Fibroblast of skin of left quadriceps (primary cell): ENCODE measurements at places on chromosomes 4 and X.
A peak's percentile ranks its signal among the peaks of the same experiment; 100 is the strongest.

- DNase-seq = no peak
These were observed 18.8 kb downstream of the PPP2R2C start for GRCh38 chr4:6453688-6453990.

DNA sequence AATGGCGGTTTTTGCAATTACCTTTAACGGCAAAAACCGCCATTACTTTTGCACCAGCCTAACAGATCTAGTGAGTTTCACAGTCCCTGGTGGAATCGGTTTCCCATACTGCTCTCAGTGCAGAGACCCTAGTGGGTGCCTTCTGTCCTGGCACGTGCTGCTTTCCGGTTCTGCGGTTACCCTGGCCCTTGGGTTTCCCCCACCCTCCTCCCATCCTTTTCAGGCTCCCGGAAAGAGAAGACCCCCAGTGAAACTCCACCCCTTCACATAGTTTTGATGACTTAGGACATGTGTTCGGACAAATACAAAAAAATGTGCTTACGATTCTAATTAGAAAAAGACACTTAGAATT lies 36.9 kb downstream of the NLGN3 start:
- DNase-seq = no peak

GRCh38 chr4:29708473-29708872 lies 1011.7 kb upstream of the PCDH7 start:
- DNase-seq = no peak

- peak; percentile 47 for DNase-seq
These were observed 126.3 kb downstream of the NEK1 start for GRCh38 chr4:169485791-169486742.

GRCh38 chr4:41478518-41478917 lies 59.4 kb upstream of the LIMCH1 start:
- DNase-seq = no peak

- DNase-seq = no peak
These were observed 40.7 kb upstream of the MBTPS2 start for GRCh38 chrX:21798677-21799219.

DNA sequence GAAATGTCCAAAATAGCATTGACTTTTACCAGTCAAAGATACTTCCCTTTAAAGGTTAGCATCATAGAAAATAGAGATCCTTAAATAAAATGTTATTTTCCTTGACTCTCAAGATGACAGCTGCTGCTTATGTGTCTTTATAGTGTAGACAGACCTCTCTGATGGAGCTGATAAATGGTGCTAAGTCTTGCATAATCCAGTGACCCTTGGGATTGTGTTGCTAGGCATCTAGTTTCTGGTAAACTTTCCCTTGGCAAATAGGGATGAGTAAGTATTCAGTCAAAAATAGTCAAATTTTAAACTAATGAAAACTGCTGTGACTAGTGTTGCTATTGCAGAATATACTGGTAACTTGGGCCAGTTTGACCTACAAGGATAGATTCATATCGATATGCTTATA lies 53.6 kb downstream of the MBNL3 start:
- no peak for DNase-seq

- no peak for DNase-seq
These were observed 85.2 kb upstream of the SLIT2 start for GRCh38 chr4:20166544-20166943.

- no peak for DNase-seq
These were observed 21.5 kb downstream of the NAT8L start for GRCh38 chr4:2080429-2081300.

DNA sequence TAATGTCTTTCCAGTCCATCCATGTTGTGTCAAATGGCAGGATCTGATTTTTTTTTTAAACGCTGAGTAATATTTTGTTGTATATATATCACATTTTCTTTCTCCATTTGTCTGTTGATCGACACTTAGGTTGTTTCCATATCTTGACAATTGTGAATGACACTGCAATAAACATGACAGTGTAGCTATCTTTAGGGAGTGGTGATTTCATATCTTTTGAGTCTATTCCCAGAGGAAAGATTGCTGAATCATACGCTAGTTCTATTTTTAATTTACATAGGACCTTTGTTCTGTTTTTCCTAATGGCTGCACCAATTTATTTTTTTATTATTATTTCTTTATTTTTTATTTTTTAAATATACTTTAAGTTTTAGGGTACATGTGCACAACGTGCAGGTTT lies 470.7 kb downstream of the CCSER1 start:
- no peak for DNase-seq

- DNase-seq = no peak
These were observed 39.5 kb upstream of the CXCL13 start for GRCh38 chr4:77566148-77566547.

DNA sequence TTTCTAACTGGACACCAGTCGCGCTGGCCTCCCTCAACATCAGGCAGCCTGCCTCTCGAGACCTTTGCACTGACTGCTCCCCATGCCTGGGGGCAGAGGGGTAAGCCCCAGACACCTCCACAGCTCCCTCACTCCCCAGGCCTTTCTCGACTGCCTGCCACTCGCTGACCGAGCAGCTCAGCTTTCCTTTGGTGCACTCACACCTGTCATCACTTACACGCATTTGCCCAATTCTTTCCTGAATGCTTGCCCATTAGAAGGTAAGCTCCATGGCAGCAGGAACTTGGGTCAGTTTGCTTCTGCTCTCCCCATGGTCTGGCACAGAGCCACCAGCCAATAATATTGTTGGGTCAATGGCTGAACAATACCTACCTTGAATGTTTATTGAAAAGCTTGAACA lies 32.2 kb upstream of the PROM1 start:
- no peak for DNase-seq
